ENCODE measurements at places on chromosomes 7 and 10.

GRCh38 chr7:149794661-149795060 is 21.3 kb upstream of the ZNF467 start:
- no peak for DNase-seq

- DNase-seq: no peak
Measured at GRCh38 chr7:42197451-42197850, 39.6 kb downstream of the GLI3 start.

DNA sequence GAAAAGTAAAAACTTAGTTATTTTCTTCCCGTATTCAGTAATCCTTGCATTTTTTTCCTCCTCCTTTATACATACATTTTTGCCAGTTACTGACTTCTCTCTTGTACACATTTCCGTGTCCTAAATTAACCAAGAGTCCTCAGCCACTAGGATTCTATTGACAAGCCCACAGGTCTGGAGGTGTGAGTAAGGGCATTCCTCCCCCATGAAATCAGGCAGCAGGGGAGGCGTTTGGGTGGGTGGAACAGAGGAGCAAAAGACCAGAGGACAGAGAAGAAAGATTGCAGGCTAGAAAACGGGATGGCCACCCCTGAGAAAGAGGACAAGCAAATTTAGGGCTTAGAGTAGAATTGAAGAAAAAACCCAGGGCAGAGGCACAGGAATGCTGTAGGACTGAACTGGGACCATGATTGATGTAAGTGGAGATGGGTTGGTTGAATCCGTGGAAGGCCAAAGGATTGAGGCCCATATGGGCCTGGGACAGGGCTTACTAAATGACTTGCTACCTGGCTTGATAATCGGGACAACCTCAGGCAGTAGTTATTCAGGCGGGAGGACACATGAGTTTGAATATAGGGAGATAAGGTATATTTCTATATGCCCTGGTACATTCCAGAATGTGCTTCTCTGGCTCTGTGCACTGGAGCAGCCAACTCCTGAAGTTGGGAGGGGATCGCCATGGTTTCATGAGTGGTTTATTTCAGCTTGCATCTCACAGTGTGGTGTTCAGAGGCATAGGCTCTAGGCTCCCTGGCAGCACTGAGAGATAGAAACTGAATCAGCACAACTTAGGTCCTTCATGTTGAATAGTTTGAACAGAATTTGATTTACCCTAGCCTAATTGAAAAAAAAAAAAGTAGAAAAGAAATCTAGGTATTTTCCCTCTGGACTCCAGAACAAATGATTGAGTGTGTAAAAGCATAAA is 28.0 kb downstream of the IKZF1 start:
- DNase-seq: no peak

DNA sequence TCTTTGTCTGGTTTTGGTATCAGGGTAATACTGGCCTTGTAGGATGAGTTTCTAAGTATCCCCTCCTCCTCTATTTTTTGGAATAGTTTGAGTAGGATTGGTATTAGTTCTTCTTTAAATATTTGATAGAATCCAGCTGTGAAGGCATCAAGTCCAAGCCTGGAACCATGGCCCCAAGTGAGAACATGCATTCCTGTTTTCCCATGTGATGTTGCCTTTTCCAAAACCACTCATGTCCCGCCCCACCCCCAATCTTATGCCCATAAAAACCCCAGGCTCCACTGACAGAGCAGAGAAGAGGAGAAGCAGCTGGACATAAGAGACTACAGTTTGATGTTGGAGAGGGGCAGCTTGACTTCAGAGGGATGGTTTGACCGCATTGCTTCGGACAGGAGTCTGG is 71.2 kb downstream of the MINPP1 start:
- DNase-seq: no peak

DNA sequence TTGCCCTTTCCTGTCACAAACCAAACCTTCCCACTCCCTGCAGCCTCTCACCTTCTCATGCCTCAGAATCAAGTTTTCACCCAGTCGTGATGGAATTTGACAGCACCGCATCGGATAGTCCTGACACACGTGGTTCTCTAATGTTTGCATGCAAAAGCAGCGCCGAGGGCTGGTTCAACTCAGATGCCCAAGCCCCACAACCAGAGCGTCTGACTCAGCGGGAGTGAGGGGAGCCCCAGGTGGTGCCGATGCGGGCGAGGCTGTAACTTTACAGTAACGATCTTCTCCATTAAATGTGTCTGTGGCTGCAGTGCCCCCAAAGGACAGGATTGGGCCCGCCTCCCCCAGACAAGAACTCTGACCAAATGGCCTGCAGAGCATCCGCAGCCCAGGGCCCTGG is 284.5 kb downstream of the CELF2 start:
- no peak for DNase-seq

DNA sequence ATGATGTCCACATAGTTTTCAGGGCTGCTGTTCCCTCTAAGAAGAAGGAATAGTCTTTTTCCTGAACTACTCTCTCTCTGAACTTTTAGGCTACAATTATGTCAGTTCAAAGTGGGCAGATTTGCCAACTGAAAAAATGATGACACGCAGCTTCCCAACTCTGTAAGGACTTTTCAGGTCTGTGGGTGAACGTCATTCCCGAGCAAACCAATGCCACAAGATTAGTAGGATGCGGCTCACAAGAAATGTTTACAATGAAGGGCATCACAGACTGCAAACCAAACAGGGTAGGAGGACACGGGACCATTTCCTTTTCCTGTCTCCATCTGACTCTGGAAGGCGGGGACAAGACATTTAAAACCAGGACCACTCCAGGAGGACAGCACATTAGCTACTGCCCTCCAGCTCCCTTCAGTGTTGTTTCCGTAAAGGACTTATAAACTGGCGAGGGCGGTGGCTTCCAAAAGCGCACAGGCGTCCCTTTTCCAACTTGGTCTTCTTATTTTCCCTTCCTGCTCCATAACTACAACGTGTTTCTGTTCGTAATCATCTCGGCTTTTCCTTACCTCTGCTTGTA is 539 bp upstream of the MKLN1 start:
- no peak for DNase-seq

- no peak for DNase-seq
Measured at GRCh38 chr7:2808891-2809665, 35.0 kb downstream of the GNA12 start.

DNA sequence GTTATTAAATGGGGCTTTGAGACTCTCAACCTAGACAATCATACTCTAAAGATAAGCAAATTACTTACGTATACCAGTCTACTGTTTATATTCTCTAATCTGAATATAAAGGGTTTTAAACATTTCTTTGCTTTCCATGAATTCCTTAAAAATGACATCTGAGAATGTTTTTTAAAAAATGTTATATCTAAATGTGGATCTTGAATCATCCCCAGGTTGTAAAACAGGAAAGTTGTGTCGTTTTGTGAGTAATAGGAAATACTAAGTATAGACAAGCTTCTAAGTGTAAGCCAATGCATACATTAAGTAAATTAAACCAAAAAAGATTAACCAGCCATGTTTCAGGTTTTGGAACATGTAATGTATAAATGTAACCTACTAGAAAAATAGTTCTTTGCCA is 26.8 kb downstream of the ADD3 start:
- no peak for DNase-seq

DNA sequence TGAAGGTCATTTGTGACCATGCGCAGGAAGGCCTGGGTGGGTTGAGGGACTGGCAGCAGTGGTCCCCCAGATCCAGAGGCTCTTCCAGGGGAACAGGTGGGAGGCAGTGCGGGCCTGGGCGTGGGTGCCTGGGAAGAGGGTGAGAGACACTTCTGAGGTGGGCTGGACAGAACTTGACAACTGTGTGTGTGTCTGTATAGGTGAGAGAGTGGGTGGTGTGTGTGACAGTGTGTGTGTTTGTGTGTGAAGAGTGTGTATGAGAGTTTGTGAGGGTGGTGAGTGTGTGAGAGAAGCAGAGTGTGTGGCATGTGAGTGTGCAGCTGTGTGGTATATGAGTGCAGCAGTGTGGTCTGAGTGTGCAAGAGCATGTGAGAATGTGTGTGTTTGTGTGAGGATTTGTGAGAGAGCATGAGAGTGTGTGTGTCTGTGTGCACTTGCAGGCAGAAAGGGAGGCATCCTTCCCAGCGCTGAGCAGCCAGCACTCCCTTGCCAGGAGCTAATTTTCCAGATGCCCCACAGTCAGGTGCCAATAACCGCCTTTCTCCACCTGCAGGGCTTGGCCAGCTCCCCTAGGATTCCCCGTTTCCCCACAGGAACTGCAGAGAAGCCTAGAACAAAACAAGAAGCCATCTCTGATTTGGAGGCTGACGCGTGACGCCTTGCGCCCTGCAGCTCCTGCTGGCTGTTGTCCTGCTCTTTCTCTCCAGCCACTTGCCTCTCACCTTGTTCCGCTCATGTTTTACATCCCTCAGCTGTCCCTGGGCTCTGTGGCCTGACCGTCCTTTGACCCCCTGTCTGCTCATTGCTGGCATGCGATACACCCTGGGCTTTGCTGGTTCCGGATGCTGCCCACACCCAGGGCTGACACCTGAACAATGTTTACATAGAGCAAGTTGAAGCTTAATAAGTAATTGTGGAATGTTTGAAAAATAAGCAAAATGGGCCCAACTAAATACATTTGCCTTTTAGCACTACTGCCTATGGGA is 88.0 kb downstream of the TMEM178B start:
- no peak for DNase-seq

DNA sequence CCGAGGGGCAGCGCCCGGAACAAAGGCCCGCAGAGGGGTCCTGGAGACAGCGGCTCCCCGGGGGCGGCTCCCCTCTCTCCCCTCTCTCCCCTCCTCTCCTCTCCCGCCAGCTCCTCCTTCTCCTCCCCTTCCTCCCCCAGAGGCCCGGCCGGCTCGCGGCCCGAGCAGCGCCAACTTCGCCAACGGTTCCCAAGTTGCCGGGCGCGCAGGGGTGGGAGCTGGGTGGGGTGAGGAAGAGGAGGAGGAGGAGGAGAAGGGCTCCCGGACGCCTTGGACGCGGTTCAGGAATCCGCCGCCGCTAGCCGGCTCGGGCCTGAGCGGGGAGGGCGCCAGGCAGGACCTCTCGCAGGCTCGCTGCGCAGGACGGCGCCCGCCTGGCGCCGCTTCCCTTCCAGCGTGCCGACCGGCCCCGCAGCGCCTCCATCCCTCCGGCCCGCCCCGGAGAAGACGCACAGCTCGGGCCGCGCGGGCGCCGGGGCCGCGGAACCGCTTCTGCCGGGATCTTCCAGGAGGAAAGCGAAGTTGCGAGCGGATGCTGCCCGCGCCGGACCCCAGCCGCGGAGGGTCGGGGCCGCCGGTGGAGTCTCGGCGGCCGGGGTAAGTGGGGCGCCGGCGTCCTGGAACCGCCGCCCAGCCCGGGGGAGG is at the start of gene CHST3:
Gene CHST3, plus strand, starts transcription at position 298 of the 645 bp plus-strand sequence. CDS start 41,448 bp downstream, outside the sequence.
- no peak for DNase-seq

DNA sequence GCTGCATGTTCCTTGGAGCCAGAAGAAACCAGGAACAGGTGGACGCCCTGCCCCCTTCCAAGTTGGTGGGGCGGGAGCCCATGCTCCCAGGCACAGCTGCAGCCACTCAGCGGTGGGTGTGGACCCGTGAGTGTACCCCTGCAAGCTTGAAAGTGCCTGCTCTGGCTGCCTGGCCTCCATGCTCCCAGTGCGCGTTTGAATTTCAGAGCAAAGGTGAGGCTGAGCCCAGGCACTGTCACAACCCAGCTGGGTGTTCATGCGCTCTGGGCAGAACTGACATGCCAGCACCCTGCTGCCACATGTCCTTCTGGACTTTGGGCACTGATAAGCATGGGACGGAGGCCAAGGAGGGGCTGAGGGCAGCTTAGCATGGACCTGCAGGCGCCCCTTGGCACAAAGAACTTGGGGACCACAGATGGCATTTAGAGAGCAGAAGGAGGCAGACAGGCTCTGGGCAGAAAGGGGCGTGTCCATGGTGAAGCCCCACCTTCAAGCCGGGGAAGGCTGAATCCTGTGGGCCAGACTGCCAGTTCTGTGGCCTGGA is 402.0 kb upstream of the NRG3 start:
- no peak for DNase-seq

DNA sequence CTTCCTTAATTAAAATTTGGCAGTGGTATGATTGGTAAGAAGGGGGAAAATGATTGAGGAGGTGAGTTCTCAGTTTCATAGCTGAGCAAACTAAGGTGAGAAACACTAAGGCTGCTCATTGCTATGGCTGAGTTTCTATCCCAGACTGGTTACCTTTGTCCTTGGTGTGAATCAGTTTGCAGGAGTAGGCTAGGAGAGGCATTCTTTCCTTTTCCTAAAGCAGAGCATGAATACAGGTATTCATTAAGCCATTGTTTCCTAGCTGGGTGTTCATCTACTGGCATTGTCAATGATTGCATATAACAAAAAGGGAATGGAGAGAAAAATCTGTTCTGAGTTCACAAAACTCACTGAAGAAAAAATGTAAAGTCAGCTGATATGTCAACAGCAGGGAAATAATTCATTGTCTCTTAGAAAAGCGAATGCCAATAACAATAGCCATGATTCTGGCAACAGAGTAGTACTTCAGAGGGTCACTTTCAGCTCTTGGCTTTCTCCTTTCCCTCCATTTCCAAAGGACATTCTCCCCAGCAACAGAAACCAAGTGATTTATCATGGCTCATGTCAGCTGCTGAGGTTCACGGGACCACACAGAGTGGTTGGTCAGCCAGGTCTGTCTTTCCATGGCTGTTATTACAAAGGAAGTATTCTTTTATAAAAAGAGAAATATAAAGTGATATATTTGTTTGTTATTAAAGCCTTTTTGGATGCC is 234.0 kb downstream of the BICC1 start:
- DNase-seq: no peak

GRCh38 chr10:50309342-50309741 is 58.0 kb upstream of the ASAH2 start:
- DNase-seq: no peak

DNA sequence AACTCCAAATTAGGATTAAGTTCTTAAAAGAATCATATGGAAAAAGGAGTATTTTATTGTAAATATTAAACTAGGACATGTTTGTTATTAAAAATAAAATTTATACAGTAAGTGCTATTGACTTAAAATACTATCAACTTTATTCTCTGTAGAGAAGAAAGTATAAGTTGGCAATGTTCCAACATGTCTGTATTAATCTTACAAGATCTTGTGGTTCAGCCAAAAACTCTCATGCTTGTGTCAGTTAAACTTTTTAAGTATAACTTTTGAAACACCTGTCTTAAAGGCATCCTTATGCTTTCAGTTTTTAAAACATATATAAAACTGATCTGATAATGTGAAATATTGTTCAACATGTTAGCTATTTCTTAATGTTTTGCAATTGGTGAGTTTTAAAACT is 160.7 kb downstream of the ZEB1 start:
- no peak for DNase-seq

DNA sequence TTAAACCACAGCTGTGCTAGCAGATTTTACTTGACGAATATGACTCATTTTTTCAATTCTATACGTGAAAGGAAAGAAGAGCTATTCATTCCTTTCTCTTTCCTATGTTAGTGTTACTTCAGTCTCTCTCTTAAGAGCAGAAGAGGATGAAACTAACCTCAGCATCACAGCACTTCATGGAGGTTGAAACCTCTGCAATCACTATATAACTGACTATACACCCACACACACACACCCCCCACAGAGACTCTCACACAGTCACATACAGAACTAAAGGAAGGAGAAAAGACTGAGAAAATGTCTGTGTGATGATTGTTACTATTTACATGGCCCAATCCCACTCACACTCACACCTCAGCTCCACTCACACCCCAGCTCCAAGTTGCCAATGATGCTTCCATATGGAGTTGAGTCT is 104.2 kb downstream of the KIF20B start:
- no peak for DNase-seq

- no peak for DNase-seq
Measured at GRCh38 chr10:30459283-30459682, 25.3 kb downstream of the MAP3K8 start.

- DNase-seq: no peak
Measured at GRCh38 chr10:100129424-100129823, 47.8 kb upstream of the CPN1 start.

All from activated CD4-positive, CD25-positive, alpha-beta regulatory T cell treated with anti-CD3 and anti-CD28 coated beads, Interleukin-2, amount 50 U/mL, for 16 hours (primary cell).